Left renal pelvis (tissue), 4 donors: ENCODE measurements at places on chromosomes 11 and 22. TPM values are rescaled to one million over a fixed set of nuclear protein-coding genes. Genes with fewer than 3 reads are reported as not detected.

The PHRF1 gene
- polyA plus RNA-seq: 18.9 TPM

The TRPM5 gene
- polyA plus RNA-seq: 2.4 TPM

The DDI1 gene
- not detected for polyA plus RNA-seq

The OR6A2 gene
- polyA plus RNA-seq: not detected

The INPPL1 gene
- polyA plus RNA-seq: 160 TPM

The SCGB1C1 gene
- polyA plus RNA-seq: not detected

The SMIM35 gene
- polyA plus RNA-seq: 0.10 TPM
